ENCODE measurements at places on chromosomes 11 and 22.
A peak's percentile ranks its signal among the peaks of the same experiment; 100 is the strongest.

DNA sequence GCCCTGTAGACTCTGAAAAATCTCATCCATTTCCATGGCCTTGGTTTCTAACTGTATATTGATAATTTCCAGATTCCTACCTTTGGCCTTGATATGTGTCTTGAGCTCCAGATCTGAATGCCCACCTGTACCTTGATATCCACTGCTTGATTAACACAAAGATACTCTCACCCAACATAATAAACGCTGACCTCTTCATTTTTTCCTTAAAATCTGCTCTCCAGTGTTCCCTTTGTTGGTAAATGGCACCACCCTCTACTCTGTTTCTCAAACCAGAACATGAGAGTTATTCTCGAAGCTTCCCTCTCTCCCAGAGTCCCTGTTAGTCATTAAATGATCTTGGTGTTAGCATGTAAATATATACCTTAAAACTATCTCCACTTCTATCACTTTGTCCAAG lies 13.4 kb downstream of the TUG1 start:
- DNase-seq: no peak

GRCh38 chr11:15605094-15605493 lies 490.4 kb downstream of the INSC start:
- no peak for DNase-seq

DNA sequence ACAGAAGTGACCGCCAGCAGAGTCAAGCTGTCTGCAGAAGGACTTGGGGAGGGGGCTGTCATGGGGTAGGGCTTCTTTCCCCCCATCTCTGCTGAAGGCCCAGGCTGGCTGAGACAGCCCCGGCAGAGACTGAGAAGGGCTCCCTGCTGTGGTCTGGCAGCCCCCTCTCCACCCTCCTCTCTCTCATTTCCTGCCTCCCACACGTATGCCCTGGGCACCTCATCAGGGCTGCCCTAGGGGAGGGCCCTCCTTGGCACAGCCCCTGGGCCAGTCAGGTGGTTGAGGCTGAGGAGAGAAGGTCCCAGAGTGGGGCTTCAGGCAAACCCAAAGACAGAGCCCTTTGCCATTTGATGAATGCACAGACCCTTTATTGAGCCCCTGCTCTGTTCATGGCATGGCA lies 3.6 kb downstream of the RASD2 start:
- no peak for DNase-seq

DNA sequence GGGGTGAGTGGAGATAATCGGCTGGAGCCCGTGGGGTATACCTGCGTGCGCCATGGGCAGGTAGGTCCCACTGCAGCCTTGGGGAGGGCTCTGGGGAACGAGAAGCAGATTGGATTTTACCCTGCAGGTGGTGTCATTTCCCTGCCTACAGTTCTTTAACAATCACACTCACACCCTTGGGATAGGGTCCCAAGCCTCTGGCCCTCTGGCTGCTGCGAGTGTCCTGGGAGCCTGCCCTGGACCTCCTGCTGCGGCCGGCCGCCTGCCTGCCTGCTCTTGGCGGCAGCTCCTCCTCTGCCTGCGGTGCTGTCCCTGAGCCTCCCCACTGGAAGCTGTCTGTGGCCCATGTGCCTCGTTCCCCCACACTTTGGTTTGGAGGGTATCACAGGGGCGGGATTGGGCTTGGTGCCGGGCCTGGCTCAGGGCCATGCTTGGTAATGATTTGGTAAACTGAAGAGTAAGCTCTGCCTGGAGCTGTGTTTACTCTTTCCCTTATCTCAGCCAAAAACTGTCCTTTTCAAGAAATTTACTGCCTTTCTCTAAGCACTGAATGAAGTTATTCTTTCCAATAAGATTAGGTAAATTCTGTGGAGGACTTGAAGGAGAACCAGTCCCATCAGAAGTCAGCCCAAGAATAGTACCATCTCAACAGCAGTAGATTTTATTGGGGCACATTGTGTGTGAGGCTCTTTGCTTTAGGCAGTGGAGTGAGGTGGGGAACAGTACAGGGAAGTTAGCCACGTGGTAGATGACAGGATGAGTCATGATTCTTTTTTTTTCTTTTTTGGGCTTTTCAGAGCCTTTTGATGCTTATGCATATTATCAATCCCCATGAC lies 53.7 kb downstream of the TBC1D22A start:
- DNase-seq: no peak

DNA sequence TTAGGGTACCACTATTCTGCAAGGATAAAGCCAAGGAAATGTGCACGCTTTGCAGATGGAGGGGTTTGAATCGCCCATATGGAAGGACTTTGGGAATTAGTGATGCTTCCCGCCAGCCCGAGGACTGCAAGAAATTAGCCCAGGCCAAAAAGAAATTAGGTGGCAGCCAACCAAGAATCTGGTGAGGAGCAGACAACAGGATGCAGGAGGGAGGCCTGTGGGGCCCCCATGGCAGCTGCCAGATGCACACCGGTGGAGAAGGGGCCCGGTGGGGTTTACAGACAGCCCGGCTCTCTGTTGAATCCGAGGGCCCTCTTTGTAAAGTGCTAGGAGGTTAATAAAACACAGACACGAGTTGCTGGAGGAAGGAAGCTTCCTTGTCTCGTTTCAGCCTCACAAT lies 73.5 kb downstream of the TIMP3 start:
- DNase-seq: peak; percentile 82

- peak; percentile 57 for DNase-seq
These were observed 925 bp upstream of the KCNJ11 start for GRCh38 chr11:17389211-17389956.

GRCh38 chr11:61777234-61778090 lies 14.9 kb downstream of the TMEM258 start:
- no peak for DNase-seq

GRCh38 chr11:128291007-128291406 lies 296.4 kb downstream of the ETS1 start:
- no peak for DNase-seq

- DNase-seq: no peak
These were observed 13.3 kb upstream of the CEP295 start for GRCh38 chr11:93648158-93648557.

GRCh38 chr11:9037046-9037780 lies 33.4 kb upstream of the NRIP3 start:
- no peak for DNase-seq

- DNase-seq: no peak
These were observed 75.4 kb upstream of the VPREB1 start for GRCh38 chr22:22168941-22169867.

DNA sequence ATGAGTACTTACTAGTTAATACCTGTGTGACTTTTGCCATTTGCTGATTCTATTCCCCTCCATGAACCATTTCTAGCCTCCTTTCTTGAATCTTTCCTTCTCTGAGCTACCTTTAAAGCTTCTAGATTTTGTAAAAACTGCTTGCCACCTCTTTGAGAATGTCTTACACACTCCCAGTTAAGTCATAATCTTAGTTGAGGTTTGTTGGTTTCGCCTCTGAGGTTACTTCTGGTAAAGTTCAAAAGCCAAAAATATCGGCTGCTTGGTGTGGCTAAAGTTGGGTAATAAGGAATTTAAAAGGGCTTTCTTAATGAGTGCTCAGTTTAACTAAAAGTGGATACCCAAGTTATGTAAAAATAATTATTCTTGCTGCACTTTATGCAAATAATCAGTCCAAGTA lies 10.4 kb upstream of the GLYAT start:
- DNase-seq: no peak

- no peak for DNase-seq
These were observed 67.5 kb upstream of the LINC01488 start for GRCh38 chr11:69413993-69414392.

DNA sequence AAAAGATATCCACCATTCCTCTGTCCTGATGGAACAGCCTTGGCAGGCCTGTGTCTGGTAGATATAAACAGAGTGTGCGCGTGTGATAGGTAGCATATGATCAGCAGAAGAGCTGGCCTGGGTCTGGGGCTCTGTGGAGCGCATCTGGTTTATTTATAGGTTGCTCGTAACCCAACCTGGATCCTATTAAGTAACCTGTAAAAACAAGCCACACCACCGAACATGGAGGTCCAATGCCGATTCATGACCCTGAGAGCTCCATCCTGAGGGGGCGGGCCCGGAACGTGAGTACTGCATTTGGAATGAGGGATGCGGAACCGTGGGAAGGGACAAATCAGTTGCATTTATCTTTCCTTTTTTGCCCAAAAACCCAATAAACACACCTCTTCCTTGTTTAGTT lies 31.9 kb upstream of the APOL5 start:
- DNase-seq: no peak

- no peak for DNase-seq
These were observed 12.7 kb upstream of the TNNT3 start for GRCh38 chr11:1906611-1907423.

DNA sequence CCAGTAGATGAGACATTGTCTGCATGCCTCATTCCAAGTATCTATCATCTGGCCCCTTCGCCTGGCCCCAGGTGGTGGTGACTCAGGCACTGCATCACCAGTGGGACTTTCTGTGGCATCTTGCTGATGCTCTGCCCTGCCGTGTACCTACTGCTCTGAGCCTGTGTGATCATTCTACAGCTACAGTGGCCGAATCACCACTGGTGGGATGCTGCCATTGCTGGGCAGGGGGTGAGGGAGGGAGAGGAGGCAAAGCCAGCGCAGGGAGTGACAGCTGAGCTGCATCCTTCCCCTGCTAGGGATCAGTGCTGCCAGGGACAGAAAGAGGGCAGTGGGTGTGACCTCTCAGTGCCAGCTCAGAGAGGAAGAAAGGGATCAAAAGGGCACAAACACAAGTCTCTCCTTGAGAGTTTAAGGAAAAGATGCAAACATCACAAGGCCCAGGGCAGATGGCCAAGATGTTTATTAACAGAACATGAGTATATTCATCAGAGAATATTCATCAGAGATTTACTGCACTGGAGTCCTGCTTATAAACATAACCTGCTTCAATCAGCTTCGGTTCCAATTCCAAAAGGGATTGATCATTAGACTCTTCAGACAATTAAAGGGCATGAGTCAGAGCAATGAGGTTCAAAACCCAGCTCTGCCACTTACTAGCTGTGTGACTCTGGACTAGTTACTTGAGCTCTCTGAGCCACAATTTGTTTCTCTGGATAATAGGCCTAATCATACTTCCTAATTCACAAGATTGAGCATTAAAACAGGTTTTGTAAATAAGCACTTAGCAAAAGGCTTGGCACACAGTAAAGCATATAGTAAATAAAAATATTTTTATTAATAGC lies 109.8 kb downstream of the NAT10 start:
- DNase-seq: no peak

DNA sequence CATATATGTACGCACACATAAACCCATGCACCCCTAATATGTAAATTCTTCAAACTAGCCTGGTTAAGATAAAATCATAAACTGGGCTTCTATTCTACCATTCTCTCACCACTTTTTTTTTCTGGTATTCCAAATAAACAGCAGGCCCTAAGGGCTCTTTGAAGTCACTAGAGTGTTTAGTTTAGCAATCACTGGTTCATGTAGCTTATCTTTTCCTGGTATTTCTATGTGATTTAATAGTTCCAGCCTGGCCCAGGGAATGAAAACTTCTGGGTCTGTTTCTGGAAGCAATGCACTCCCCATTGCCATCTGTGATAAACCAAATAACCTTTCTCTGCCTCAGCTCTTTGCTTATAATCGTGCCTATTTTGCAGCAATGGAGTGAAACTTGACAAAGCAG lies 10.7 kb upstream of the MPPED2 start:
- no peak for DNase-seq

GRCh38 chr11:128852327-128853023 lies 14.6 kb downstream of the KCNJ1 start:
- DNase-seq: no peak

DNA sequence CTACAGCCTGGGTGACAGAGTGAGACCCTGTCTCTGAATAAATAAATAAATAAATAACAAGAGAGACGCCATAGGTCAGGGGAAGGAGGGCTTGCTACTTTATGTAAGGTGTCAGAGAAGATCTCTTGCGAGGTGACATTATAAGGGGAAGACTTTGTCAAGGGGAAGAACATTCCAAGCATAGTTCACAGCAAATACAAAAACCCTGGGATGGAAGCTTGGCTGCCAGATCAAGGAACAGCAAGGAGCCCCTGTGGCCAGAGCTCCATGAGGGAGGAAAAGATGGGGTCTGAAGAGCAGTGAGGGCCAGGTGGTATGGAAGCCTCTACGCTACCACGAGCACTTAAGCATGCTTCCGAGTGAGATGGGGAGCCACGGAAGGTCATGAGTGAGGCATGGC lies 62.3 kb downstream of the AHNAK start:
- DNase-seq: no peak

DNA sequence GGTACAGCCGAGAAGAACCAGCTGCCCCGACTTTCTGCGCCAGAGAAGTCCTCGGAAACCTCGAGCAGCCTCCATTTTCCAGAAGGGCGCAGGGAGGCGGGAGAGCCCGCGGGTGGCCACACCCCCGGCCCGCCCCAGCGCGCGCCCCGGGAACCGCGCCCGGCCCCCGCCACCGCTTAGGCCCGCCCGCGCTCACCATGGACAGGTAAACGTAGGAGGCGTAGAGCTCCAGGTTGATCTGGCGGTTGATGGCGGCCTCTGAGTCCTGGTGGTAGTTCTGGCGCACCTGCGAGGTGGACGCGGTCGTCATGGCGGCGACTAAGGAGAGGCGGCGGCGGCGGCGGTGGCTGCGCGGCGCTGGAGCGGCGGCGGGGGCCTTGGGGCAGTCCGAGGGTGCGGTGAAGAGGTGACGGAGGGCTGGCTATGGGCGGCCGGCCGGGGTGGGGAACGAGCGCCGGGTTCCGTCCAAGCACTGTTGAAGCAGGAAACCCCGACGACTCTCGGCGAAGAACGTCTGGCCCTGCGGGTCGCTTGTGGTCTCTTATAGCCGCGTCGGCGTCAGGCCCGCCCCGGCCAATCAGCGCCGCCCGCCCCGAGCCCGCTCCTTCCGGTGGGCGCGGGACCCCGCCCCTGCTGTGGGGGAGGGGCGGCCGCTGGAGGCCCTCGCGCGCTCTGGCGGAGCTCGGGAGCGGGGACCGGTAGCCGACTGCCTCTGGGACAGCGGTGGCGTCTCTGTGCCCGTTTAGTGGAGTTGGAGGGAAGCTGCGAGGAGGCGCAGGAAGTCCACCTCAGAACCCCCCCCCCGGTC lies at the start of gene FTH1:
Gene FTH1 (minus strand): TSS at position 519 of the 808 bp plus-strand sequence. CDS start 209 bp downstream, at position 310.
- peak; percentile 96 for DNase-seq

DNA sequence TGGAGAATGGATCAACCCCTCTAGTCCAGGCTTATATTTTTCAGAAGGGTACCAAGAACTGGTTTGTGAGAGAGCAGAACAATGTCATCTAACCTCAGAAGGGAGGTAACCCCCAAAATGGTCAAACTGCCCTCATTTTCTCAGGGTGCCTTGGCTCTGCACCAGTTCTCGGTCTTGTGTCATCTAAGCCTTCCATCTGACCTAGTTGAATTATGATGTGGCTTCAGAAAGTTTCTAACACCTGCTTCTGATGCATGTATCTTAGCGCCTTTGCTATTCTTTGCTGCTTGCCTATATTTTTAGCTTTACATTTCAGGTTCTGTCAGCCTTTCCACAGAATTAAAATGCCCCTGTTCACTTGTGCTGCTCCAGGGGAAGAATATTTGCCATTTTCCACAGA lies 91.7 kb upstream of the E2F8 start:
- DNase-seq: no peak
